ENCODE measurements at places on chromosomes 7 and 10. TPM values are rescaled to one million over a fixed set of nuclear protein-coding genes. Genes with fewer than 3 reads are reported as not detected.

ADAM12 gene
- 1.3 TPM for total RNA-seq

NKX6-2 gene
- total RNA-seq = not detected

RAPGEF5 gene
- total RNA-seq = 22.4 TPM

- no peak for DNase-seq
Observed at GRCh38 chr7:83947260-83947659, 247.3 kb downstream of the SEMA3A start.

- no peak for DNase-seq
Observed at GRCh38 chr7:89780291-89780690, 374.0 kb upstream of the STEAP1 start.

DNA sequence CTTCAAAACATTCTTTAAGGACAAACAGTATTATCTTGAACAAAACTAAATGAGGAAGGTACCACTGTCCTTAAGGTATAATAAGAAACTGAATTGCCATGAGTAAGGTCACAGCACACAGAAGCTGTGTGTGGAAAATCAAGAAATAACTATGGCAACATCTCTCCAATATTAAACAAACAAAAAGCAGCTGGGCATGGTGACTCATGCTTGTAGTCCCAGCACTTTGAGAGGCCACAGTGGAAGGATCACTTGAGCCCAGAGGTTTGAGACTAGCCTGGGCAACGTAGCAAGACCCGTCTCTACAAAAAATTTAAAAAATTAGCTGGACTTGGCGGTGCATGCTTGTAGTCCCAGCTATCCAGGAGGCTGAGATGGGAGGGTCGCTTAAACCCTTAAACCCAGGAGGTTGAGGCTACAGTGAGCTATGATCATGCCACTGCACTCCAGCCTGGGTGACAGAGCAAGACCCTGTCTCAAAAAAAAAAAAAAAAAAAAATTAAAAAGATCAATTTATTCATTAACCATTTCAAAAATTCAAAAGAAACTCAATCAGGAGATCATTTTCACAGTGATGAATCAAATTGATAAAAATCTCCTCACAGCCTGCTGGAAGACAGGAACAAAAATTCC is 195.4 kb downstream of the SKIDA1 start:
- no peak for DNase-seq

DNA sequence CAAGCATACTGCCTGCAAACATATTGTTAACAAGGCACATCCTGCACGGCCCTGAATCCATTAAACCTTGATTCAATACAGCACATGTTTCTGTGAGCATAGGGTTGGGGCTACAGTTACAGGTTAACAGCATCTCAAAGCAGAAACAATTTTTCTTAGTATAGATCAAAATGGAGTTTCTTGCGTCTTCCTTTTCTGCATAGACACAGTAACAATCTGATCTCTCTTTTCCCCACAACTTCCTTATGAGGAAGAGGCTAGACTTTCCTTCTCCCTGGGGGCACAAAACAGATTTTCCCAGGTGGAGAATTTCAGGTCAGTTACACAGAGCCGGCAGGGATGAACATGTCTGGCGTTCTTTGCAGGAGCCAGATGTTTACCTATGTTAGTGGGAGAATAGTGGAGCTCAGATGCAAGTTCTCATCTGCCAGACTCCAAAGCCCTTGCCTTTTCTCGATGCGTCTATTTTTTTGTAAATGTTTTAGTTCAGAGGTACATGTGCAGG is 37.5 kb upstream of the PFKFB3 start:
- DNase-seq = no peak

DNA sequence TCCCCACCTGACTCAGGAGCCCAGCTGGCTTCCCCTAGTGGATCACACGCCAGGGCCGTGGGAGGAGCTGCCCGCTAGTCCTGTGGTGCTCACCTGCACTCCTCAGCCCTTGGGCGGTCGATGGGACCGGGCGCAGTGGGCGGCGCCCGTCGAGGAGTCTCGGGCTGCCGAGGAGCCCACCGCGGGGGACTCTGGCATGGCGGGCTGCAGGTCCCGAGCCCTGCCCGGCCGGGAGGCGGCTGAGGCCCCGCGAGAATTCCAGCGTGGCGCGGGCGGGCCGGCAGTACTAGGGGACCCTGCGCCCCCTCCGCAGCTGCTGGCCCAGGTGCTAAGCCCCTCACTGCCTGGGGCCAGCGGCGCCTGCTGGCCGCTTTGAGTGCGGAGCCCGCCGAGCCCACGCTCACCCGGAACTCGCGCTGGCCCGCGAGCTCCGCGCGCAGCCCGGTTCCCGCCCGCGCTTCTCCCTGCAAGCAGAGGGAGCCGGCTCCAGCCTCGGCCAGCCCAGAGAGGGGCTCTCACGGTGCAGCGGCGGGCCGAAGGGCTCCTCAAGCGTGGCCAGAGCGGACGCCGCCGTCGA is 367.9 kb downstream of the TYW1 start:
- no peak for DNase-seq

- DNase-seq = no peak
Observed at GRCh38 chr10:14399641-14400040, 68.9 kb upstream of the FRMD4A start.

DNA sequence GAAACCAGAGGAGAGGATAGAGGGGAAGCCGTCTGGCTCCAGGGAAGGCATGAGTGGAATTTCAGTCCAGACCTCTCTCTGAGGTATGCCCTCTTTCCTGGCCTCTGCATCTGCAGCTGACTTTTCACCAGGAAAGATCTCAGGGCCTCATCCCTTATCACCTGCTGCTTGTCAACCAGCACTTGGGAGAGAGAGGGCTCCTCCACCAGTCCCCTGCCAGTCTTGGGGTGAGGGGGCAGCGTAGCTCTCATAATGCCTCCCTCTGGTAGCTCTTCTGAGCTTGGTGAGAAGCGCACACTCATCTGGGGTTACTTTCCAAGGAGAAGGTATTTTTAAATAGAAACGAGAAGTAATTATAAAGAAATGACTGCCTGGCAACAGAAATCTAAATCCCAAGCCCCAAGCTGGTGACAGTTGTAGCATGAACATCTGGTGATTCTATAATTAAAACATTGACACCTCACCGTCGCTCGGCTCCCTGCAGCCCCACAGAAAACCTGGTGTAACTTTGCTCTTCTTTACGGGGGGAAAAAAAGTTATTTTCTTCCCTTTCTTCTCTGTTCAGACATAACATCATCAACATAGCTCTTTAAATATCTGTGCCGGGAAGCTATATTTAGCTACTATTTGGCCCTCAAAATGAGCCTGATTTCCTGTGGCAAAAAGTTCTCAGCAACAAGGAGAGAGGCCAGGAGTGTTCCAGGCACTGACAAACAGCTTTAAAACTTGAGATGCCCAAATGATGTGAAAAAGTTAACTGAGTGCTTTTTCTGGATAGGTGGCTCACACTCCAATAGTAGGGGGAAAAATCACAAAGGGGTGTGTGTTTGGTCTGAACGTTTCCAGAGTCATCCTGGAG is 26.9 kb downstream of the HIP1 start:
- no peak for DNase-seq

DNA sequence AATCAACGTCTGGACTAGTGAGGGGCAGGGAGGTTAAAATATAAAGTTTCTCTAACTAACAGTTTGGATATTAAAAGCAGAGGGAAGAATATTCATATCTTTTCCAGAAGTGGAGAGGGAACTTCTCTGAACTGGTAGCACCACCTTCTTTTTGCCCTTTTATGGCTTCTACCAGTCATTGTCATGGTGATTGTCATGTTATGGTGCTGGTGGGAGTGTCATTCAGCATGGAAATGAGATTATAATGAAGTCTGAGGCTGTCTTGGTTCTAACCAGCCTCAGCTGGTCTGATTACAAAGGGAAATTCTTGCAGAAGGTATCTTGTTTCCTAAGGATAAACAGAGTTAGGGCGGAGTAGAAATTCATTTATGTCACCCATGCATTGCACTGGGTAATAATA is 523.8 kb downstream of the ZWINT start:
- DNase-seq = no peak
